Right forelimb (tissue), 1 donor: ENCODE measurements at places on chromosomes 16 and 17.

GRCh38 chr16:89365044-89365467, 125.3 kb downstream of the ANKRD11 start:
- no peak for DNase-seq

DNA sequence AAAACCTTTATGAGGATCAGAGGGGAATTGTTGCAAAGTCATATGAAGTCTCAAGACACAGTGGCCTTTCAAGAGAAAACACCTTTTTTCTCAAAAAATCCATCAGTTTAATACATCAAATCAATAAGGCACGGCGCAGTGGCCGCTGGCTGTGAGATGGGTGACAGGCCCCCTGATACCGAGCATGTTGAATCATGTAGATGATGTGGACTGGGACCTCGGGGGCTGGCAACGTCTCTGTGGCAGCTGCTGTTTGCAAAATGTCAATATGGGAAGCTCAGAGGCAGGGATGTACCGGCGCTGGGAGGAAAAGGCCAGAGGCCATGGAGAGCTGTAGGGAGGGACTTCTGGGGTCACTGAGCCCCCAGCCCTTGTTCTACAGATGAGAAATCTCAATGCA, 169.1 kb downstream of the GSG1L start:
- DNase-seq: no peak

- DNase-seq: no peak
Measured at GRCh38 chr16:72809446-72809845, 238.5 kb downstream of the ZFHX3 start.

DNA sequence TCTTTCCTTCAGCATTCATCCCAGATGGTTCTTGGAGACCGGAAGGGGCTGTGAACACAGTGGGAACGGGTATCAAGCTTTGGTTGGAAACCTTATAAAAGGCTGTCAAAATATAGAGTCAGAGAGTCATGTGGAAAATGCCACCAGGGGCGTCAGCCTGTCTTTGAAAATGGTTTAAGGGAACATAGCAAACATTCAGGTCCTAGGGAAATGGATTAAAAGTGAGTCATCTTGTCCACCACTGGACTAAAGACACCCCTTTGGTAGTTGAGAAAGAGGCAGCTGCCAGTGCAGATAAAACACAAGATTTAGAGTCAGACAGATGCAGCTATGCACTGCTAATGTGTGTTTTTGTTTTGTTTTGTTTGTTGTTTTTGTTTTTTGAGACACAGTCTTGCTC, 47.8 kb upstream of the BCO1 start:
- no peak for DNase-seq

DNA sequence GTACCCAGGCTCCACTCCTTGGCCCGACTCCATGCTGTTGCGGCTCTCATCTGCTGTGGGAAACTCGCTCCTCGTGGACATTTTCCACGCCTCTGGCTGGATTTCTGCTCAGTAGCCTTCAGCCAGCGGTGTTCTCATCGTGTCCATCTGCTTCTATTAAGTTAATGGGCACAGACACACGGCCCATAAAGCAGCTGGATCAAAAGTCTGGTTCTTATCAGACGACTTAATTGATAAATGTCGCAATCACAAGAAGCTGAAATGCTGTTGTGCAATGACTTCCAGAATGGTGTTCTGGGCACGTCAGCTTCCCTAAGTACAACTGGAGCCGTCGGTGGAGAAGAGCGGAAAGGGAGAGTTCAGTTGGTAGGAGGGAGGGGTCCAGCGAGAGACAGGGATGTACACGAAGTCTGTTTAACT, 211.7 kb upstream of the CHMP6 start:
- no peak for DNase-seq
